ENCODE measurements at places on chromosomes 2 and 18.

- H3K27me3 ChIP-seq: no peaks in the 10 kb centered on the region
- H3K27ac ChIP-seq: no peak overlapping the region
- H3K4me3 ChIP-seq: no peak overlapping the region
- no peak for DNase-seq
Observed at GRCh38 chr2:135581282-135581681, 50.0 kb downstream of the R3HDM1 start.

DNA sequence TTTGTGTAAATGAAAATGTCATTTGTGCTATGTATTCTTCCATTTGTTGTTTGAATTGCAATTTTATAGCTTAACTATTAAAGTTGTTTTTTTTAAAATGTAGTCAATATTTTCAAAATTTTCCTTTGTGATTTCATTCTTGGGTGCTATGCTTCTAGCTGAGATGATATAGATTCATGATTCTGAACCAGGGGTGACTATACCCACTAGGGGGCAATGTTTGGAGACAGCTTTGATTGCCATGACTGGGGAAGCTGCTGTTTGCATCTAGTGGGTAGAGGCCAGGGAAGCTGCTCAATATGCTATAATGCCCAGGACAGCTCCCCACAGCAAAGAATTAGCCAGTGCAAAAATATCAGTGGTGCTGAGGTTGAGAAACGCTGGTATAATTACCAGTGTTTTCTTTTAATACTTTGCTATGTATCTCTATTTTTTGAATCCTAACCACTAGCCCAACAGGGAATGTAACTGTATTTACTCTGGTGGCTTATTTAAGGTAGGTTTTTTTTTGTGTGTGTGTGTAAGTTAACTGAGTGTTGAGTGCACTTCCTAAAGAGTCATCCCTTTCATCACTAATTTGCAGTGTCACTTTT, 99.7 kb downstream of the MEP1B start:
- H3K27ac ChIP-seq: no peak overlapping the region
- DNase-seq: no peak
- peaks cover 17% of the 10 kb centered on the region for H3K36me3 ChIP-seq
- no peaks in the 10 kb centered on the region for H3K4me1 ChIP-seq

DNA sequence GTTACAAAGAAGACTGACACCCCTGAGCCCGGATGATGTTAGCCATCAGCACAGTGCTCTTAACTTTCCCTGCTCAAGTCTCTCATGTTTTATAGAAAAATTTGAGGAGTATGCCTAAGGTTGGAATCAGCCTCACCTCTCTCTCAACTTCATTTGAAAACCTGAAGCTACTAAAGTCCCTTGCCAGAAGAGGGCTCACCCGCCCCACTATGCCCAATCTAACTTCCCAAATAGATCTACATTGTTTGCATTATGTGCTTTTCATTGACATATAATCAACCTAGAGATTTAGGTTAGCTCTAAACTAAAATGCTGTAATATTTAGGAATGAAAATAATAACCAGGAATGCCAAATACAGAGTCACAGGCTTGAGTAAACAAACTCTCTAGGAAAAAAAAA, 305.4 kb downstream of the NCKAP5 start:
- H3K27ac ChIP-seq: no peak overlapping the region
- no peaks in the 10 kb centered on the region for H3K36me3 ChIP-seq
- peaks cover 15% of the 10 kb centered on the region for H3K4me1 ChIP-seq
- DNase-seq: no peak

DNA sequence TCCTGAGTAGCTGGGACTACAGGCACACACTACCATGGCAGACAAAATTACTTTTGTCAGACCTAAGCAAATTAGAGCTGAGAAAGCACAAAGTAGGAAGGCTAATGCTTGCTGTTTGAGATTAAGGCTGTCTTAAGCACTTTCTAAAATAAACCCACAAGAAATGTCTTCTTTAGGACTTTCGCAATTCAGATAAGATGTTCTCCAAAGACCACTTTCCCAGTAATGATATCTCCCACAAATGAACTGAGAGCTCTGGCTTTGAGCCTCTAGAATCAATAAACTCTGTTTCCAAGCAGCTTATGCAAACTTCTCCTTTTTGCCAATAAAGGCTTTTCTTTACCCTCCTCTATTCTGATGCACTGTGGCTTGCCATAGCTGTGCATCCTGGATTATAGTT, 32.0 kb upstream of the GALNT1 start:
- H3K36me3 ChIP-seq: no peaks in the 10 kb centered on the region
- no peaks in the 10 kb centered on the region for H3K4me1 ChIP-seq
- H3K27ac ChIP-seq: no peak overlapping the region
- H3K4me3 ChIP-seq: no peak overlapping the region
- H3K27me3 ChIP-seq: no peaks in the 10 kb centered on the region

GRCh38 chr2:192940767-192941166, 746.0 kb upstream of the TMEFF2 start:
- peaks cover 5% of the 10 kb centered on the region for H3K4me1 ChIP-seq
- H3K4me3 ChIP-seq: no peak overlapping the region
- no peak for DNase-seq
- no peak overlapping the region for H3K27ac ChIP-seq
- no peaks in the 10 kb centered on the region for H3K36me3 ChIP-seq

GRCh38 chr2:134662751-134663150, 56.0 kb downstream of the TMEM163 start:
- no peak for DNase-seq
- no peaks in the 10 kb centered on the region for H3K4me1 ChIP-seq
- peaks cover 10% of the 10 kb centered on the region for H3K27me3 ChIP-seq
- H3K36me3 ChIP-seq: no peaks in the 10 kb centered on the region
- no peak overlapping the region for H3K27ac ChIP-seq

DNA sequence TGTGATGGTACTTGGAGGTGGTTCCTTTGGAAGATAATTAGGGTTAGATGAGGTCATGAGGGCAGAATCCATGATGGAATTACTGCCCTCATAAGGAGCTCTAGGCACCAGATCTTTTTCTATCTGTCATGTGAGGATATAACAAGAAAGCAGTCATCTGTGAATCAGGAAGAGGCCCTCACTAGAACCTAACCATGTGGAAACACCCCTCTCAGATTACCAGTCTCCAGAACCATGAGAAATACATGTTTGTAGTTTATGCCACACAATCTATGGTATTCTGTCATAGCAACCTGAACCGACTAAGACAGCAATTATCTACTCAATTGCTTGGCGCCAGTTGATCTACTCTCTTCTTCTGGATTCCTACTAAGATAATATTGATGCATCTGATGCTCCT, 2.4 kb upstream of the SERPINB10 start:
- peaks cover 6% of the 10 kb centered on the region for H3K27me3 ChIP-seq
- H3K36me3 ChIP-seq: no peaks in the 10 kb centered on the region
- no peak overlapping the region for H3K4me3 ChIP-seq
- no peak for DNase-seq
- peak overlapping the region; percentile 8 for H3K27ac ChIP-seq

DNA sequence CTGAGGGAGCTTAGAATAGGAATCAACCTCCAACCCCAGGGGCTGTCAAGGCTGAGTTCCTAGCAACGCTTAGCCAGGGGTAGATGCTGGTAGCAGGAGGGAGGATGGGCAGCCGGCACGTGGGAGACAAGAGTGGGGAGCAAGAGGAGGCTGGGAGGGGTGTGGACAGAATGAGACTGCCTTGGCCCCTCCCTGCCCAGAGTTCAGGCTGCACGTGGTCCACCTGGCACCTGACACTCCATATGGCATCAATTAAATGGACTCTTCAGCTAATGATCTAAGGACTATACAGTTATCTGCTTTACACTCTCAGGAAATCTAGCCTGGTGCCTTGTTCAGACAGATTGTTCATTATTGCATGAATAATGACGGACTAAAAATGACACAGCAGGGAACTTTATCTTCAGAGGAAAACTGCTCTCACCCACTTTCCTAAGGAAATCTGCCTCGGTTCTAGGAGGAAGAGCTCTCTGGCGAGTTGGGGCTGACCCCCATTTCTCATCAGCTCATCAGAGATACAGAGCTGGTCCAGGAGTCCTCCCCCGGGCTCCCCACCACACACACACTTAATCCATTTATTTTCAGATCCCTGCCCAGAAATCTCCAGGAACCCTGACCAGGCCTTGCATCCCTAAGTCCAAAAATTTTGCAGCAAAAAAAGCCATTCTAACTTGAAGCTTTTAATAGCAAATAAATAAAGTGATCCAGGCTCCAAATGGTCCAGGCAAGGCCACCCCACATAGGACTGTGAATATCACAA, 102.1 kb upstream of the CDC42EP3 start:
- peaks cover 71% of the 10 kb centered on the region for H3K4me1 ChIP-seq
- H3K4me3 ChIP-seq: peak overlapping the region; percentile 34
- H3K36me3 ChIP-seq: peaks cover under 1% of the 10 kb centered on the region
- no peak overlapping the region for H3K27ac ChIP-seq

- H3K27ac ChIP-seq: no peak overlapping the region
- H3K36me3 ChIP-seq: peaks cover 37% of the 10 kb centered on the region
- no peak for DNase-seq
Observed at GRCh38 chr18:57576316-57576715, 10.2 kb downstream of the FECH start.

DNA sequence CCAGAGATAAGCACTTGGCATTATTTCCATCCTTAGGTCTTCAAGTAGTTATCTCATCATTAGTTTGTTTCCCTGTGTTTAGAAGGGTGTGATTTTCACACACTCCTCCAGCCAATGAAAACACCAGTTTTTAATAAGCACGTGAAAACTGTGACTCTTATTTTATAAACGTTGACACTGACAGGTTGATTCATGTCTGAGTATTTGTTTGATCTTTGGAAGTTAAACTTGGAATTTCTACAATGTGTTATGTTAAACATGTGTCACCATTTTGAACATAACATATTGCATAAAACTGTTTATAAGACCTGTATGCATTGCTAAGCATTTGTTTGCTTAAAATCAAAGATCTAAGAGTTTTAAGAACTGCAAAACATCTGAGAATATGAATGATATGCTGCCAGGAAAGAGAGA, 27.6 kb downstream of the SLC40A1 start:
- no peak for DNase-seq
- no peak overlapping the region for H3K4me3 ChIP-seq
- H3K4me1 ChIP-seq: peaks cover 26% of the 10 kb centered on the region
- H3K27me3 ChIP-seq: no peaks in the 10 kb centered on the region
- H3K27ac ChIP-seq: peak overlapping the region; percentile 66

DNA sequence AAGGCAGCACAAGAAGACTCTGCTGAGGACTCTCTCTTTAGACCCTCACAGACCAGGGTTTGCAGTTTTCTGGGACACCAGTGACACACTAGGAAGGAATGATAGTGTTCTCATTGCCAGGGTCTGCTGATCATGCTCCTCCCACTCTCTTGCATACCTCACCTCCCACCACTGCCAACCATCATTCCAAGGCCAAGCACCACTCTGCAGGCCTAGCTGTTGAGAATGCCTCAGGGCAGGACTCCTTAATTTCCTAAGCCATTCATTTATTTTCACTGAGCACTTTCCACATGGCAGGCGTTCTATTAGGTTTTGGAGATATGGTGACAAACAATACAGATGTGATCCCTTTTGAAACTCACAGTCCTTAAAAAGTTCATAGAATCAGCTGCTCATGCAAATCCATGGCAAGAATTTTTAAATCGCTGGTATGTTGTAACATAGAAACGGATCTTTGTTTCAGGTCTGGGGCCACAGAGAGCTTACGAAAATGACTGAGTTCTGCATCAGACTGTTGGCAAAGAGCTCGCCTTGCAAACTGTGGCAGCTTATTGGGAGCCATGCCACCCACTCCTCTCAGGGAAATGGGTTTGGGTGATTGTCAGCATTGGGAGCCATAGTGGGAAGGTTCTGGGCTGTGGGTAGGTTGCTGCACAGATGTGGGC, 78.5 kb downstream of the XDH start:
- H3K27me3 ChIP-seq: peaks cover 24% of the 10 kb centered on the region
- H3K36me3 ChIP-seq: peaks cover 4% of the 10 kb centered on the region

DNA sequence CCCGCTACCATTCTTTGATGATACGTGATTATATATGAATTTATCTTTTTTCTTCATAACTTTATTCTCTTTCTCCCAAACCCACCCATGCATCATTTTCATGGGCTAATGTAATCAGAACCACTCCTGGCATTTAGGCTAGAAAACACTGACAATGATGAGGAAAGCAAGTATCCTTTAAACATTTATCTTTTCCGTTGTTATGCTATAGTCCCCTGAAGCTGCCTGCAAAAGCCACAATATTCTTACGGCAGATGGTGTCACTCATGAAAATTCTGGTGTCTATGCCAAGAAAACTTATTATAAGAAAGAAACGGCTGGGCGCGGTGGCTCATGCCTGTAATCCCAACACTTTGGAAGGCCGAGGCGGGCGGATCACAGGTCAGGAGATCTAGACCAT, 221.8 kb upstream of the CTAGE1 start:
- no peaks in the 10 kb centered on the region for H3K4me1 ChIP-seq
- no peak overlapping the region for H3K27ac ChIP-seq
- H3K4me3 ChIP-seq: no peak overlapping the region
- H3K36me3 ChIP-seq: no peaks in the 10 kb centered on the region
- no peak for DNase-seq

DNA sequence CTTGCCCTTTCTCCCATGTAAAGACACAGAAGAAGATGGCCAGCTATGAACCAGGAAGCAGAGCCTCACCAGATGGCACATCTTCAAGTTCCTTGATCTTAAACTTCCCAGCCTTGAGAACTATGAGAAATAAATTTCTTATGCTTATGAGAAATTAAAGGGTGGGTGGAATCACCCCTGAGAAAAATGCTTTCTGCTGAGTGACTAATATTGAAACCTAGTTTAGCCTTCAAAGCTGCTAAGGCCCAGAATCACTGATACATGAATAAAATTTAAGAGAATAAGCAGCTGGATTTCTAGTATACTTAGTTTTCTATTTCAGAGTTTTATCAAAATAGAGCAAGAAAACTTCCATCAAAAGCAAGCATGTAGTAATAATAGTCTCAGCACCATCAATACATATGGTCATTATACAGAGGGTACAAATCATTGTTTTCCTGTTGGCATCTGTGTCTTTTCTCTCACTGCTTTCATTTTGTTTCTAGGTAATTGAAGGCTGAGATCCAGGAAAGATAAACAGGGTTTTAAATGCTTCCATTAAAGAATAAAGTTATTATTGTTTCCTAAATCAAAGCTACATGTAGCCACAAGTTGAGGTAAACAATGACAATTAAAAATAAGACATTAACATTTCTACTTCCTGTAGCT, 53.3 kb upstream of the COL5A2 start:
- no peak overlapping the region for H3K27ac ChIP-seq
- H3K4me3 ChIP-seq: no peak overlapping the region
- H3K27me3 ChIP-seq: no peaks in the 10 kb centered on the region
- no peaks in the 10 kb centered on the region for H3K4me1 ChIP-seq
- DNase-seq: no peak

DNA sequence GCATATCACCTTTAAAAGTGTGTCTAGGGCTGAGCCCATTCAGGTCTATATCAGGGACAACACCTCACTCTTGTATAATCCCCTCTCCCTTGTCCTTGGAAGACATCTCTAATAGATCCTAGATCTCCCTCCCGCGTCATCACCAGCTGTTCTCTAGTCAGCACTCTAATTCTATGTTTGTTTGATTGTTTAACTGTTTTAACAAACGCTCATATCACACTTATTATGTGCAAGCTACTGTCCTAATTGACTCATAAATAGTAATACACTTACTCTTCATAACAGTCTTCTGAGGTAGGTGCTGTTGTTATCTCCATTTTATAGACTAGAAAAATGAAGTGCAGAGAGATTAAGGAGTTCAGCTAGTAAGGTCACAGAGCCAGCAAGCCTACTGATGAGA, 1.6 kb upstream of the ERMN start:
- no peaks in the 10 kb centered on the region for H3K4me1 ChIP-seq
- H3K36me3 ChIP-seq: no peaks in the 10 kb centered on the region
- peaks cover 7% of the 10 kb centered on the region for H3K27me3 ChIP-seq
- no peak overlapping the region for H3K4me3 ChIP-seq
- DNase-seq: no peak
- no peak overlapping the region for H3K27ac ChIP-seq

All from type B pancreatic cell (in vitro differentiated cells).